CD8-positive, alpha-beta T cell (primary cell): ENCODE measurements at places on chromosomes 4 and X.

DNA sequence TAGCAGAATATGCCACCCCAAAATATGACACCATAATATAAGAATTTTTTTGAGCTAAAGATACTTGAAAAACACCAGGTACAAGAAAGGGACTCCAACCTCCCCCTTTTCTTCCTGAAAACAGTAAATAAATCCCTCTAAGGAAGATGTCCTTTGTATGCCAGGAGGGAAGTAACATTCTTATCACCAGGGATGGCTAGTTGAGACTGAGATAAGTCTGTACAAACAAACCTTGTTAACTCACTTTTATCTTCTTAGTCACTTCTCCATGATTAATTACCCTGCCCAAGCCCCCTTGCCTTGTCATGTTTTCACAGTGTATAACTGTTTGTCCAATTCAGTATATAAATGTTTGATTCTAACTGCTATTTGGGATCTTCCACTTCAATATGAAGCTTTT is 888.0 kb downstream of the PCDH18 start:
- DNase-seq = no peak

- no peak for DNase-seq
Observed at GRCh38 chr4:176438401-176438800, 118.6 kb downstream of the SPCS3 start.

DNA sequence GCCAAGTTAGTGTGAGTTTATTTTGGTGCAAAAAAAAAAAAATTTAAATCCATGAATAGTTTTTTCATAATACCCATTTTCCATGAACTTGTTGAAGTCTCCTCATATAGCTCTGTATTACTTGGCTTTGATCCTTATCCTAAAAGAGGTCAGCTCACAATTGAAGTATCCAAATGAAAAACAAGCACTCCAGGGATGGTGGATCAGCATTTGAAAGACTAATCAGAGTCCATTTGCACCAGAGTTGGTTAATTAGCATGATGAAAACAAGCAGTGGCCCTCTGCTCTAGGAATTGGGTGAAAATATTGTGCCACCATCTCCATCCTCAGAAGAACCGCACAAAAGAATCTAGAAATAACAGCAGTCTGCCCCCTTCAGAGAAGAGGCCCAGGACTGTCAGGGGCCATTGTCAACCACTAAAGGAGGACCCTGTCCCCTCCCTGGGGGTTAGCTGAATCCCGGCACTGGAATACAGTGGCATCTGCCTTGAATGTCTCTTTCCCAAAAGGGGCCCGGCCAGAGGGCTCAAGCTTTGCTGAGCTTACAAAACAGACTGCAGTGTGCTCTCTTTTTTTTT is 24.7 kb downstream of the SH3KBP1 start:
- DNase-seq = no peak

DNA sequence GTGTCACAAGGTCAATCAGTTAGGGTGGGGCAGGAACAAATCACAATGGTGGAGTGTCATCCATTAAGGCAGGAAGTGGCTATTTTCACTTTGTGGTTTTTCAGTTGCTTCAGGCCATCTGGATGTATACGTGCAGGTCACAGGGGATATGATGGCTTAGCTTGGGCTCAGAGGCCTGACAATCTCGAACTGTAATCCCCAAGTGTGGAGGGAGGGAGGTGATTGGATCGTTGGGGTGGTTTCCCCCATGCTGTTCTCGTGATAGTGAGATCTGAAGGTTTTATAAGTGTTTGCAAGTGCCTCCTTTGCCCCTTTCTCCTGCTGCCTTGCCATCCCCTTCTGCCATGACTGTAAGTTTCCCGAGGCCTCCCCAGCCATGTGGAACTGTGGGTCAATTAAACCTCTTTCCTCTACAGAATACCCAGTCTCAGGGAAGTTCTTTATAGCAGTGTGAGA is 36.7 kb upstream of the STS start:
- no peak for DNase-seq
